ENCODE measurements at places on chromosomes 16 and 17. TPM values are rescaled to one million over a fixed set of nuclear protein-coding genes. Genes with fewer than 3 reads are reported as not detected.

- DNase-seq: no peak
- no peaks in the 10 kb centered on the region for H3K27me3 ChIP-seq
- H3K4me1 ChIP-seq: no peaks in the 10 kb centered on the region
- no peaks in the 10 kb centered on the region for H3K36me3 ChIP-seq
- H3K27ac ChIP-seq: no peak overlapping the region
Observed at GRCh38 chr17:9330141-9330540, 245.5 kb downstream of the STX8 start.

DNA sequence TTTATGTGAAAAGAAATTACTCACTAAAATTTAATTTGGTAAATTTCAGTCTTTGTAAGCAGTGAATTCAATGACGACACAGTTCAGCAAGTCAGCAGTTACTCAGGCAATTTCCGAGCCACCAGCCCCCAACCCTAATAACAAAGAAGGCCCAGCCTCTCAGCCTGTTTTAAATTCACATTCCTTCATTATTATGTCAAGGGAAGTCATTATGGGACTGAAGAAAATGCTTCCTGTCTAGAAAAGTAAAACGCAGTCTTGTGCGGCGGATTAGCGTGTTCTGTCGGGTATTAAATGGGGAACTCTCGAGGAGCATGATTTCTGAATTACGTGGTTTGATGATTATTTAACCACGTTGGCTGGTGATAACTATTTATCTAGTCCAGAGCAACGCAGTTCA lies 177.6 kb downstream of the AIPL1 start:
- H3K4me3 ChIP-seq: no peak overlapping the region
- no peak for DNase-seq
- H3K4me1 ChIP-seq: no peaks in the 10 kb centered on the region
- no peaks in the 10 kb centered on the region for H3K27me3 ChIP-seq
- H3K27ac ChIP-seq: no peak overlapping the region
- no peaks in the 10 kb centered on the region for H3K36me3 ChIP-seq

Gene TEKT5
- total RNA-seq: not detected

DNA sequence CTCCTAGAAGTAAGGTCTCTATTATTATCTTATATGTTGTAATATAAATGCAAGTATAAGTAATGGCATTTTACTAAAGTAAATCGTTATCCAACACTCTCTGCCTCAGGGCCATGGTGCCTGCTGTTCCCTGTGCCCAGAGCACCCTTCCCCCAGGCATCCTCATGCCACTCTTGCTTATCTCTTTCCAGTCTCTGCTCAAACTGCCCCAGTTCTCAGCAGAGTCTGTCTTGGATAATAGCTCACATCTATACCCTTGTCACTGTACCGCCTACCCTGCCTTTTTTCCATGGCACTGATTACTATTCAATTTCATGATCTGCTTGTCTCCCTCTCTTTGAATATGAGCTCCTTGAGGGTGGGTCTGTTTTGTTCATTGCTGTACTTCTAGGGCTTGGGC lies 31.7 kb downstream of the CDH1 start:
- no peaks in the 10 kb centered on the region for H3K36me3 ChIP-seq
- H3K27me3 ChIP-seq: no peaks in the 10 kb centered on the region
- DNase-seq: no peak
- no peak overlapping the region for H3K27ac ChIP-seq
- H3K4me1 ChIP-seq: no peaks in the 10 kb centered on the region

- no peaks in the 10 kb centered on the region for H3K27me3 ChIP-seq
- no peak for DNase-seq
- no peak overlapping the region for H3K4me3 ChIP-seq
- peaks cover 25% of the 10 kb centered on the region for H3K36me3 ChIP-seq
- peaks cover 49% of the 10 kb centered on the region for H3K4me1 ChIP-seq
Observed at GRCh38 chr16:69465881-69466280, 41.5 kb downstream of the CYB5B start.

- no peaks in the 10 kb centered on the region for H3K27me3 ChIP-seq
- no peak overlapping the region for H3K4me3 ChIP-seq
- H3K4me1 ChIP-seq: no peaks in the 10 kb centered on the region
- H3K36me3 ChIP-seq: no peaks in the 10 kb centered on the region
Observed at GRCh38 chr16:15732416-15732815, 82.4 kb downstream of the NDE1 start.

DNA sequence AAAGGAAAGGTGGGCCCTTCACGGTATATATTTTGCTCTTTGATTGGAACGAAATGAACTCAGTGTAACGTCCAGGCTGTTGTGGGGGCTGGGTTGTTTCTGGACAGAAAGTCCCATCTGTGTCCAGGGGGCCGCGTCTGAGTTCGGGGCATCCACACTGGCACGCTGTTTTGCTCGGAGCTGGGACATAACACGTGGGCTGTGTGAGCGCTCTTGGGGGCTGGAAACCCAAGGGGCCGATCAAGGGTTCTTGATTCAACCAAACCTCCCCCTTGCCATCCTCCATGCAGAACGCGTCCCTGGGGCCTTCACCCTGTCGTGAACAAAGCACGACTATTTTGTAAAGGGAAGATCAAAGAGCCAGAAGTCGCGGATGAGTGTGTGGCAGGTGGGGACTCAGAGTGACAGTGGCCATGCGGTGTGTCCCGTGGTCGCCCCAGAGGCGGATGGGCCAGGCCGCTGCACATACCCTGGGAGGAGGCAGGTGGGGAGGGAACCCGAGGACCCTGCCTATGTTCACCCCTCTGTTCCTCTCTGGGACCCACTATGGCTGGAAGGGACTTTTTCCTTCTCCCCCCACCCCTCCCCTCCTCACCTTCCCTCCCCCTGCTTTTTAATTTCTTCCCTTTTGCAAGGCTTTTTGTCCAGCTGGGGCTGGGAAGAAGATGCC lies 387.2 kb downstream of the SEC14L1 start:
- no peaks in the 10 kb centered on the region for H3K4me1 ChIP-seq
- peak overlapping the region; percentile 39 for H3K4me3 ChIP-seq
- H3K27me3 ChIP-seq: no peaks in the 10 kb centered on the region
- no peaks in the 10 kb centered on the region for H3K36me3 ChIP-seq
- no peak overlapping the region for H3K27ac ChIP-seq

Gene CCL14
- not detected for total RNA-seq

DNA sequence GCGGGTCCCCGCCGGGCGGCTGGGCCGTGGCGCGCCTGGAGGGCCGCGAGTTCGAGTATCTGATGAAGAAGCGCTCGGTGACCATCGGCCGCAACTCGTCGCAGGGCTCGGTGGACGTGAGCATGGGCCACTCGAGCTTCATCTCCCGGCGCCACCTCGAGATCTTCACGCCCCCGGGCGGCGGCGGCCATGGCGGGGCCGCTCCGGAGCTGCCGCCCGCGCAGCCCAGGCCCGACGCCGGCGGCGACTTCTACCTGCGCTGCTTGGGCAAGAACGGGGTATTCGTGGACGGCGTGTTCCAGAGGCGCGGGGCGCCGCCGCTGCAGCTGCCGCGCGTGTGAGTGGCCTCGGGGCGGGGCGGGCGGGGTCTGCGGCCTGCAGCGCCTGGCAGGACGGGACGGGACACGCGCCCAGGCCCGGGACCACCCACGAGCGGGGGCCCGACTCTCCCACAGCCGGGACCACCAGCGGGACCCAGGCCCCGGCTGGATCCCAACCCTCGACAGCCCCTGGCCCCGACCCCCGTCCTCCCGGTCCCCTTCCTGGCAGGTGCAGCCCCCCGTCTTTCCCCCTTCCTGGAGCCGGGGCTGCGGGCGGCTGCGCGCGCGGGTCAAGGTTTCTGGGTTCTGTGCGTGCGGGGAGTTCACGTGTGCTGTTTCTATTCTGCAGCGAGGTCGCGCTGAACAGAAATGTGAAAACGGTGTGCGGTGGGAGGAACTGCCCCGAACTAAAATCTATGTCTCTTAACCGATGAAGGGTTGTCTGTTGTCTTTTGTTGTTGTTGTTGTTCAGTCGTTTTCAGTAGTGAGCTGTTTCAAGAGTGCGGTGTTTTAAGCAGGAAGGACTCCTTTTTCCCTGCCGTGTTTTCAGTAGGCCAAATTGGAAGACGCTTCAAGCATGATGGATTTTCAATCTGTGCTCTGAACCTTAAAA lies 705 bp downstream of the FOXK2 start:
- H3K36me3 ChIP-seq: peaks cover 3% of the 10 kb centered on the region
- no peak for DNase-seq
- peaks cover 15% of the 10 kb centered on the region for H3K4me1 ChIP-seq

Gene SNAI3
- not detected for total RNA-seq

DNA sequence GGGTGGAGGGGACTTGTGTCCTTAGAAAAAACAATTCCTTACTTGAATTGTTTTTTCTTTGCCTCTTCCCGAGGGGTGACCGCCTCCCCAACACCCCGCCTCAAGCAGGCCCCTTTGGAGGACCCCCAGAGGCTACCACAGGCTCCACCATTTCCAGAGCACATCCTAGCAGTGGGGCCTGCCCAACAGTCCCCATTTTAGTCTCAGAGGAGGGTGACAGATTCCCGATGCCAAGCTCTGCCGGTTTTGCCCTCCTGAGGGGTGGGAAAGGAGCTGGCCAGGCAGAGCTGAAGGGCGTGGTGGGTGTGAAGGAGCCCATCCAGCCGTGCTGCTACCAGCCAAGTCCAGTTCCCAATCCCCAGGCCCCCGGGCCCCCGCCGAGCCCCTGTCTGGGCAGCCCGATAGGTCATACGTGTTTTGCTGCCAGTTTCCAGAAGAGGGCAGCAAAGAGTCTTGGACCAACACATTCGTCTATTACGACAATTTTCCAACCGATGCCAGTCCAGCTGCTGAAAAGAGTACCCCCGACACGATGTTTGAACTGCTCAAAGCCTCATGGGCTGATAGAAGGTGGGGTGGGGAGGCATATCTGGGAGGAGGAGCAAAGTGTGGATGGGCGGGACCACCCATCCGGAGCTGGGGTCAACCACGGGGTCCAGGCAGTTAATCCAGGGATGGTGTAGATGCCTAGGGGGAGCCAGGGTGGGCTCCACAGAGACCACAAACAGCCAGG lies 18.8 kb upstream of the GAA start:
- 0 out of 2 replicates have a peak overlapping the region, but pooled peaks have one; percentile 0 for H3K4me3 ChIP-seq
- no peaks in the 10 kb centered on the region for H3K36me3 ChIP-seq
- no peak for DNase-seq
- H3K4me1 ChIP-seq: 0 out of 2 replicates have a peak, but pooled peaks cover 6% of the 10 kb centered on the region
- H3K27ac ChIP-seq: peak overlapping the region; percentile 66
- H3K27me3 ChIP-seq: no peaks in the 10 kb centered on the region

DNA sequence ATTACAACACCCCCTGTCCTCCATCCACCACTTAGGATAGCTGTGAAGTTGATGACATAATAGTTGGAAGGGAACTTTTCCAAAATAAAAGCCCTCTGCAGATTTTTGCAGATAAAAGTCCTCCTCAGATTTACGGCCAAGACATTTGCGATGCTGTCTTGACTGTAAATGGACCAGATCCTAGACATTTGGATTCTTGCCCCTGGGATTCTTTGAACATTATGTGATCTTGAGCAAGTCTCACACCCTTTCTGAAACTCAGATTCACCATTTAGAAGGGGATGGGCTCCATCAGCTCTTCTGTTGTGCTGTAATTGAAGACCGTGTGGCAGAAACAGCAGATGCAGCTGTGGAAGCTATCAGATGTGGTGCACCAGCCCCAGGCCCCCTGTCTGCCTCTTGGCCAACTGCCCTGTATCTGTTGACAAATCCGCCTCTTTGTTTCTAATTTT lies 153.9 kb upstream of the CACNG3 start:
- no peak overlapping the region for H3K4me3 ChIP-seq
- no peaks in the 10 kb centered on the region for H3K4me1 ChIP-seq
- DNase-seq: no peak
- H3K27me3 ChIP-seq: peaks cover 8% of the 10 kb centered on the region

- H3K27me3 ChIP-seq: peaks cover 19% of the 10 kb centered on the region
- no peak overlapping the region for H3K27ac ChIP-seq
- no peak for DNase-seq
- H3K4me3 ChIP-seq: no peak overlapping the region
- no peaks in the 10 kb centered on the region for H3K36me3 ChIP-seq
Observed at GRCh38 chr16:21197112-21197511, 14.3 kb downstream of the ZP2 start.

DNA sequence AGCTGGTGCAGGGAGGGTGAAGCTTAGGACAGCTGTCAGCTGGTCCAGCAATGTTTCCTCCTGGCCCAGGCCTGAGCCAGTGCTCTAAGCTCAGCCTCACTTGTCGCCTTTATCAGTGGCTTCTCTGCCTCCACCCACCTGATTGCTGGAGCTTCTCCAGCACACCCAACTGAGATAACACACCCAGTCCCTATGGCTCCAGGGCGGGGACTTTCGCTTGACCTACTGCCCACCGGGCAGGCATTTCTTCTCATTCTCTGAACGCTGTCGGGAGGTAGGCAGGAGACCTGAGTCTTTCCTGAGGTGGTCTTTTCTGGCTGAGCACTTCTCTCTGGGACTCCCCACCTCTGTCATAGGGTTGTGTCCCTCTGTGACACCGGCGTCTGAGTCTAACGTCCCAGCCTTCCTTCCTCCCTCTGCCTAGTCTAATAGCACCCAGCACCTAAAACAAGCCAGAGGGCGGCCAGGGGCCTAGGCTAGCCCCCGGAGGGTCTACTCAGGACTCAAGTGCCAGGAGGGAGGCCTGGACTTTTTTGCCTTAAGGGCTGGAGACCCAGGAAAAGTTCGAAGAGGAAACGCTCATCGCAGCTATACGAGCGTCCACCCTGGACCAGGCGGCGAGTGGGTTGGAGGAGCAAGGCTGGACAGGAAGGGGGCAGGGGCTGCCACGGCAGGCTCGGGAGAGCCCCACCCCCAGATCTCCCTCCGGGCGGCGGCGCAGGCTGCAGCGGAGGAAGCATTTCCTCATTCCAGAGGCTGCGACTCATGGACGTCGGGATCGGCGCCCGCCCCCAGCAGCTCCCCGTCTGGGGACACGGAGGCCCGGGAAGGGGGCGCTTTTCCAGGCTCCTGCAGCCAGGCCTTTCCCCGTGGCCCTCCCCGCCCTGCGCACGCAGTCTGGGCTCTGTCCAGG lies 756 bp downstream of the TAX1BP3 start:
- H3K27me3 ChIP-seq: no peaks in the 10 kb centered on the region
- peaks cover 10% of the 10 kb centered on the region for H3K36me3 ChIP-seq
- peak overlapping the region; percentile 93 for H3K27ac ChIP-seq

GRCh38 chr17:33435721-33436301 lies 142.7 kb upstream of the ASIC2 start:
- no peak overlapping the region for H3K4me3 ChIP-seq
- H3K4me1 ChIP-seq: no peaks in the 10 kb centered on the region
- H3K36me3 ChIP-seq: no peaks in the 10 kb centered on the region
- H3K27me3 ChIP-seq: no peaks in the 10 kb centered on the region
- no peak overlapping the region for H3K27ac ChIP-seq
- DNase-seq: no peak

Data from Panc1 (cell line).